Brain microvascular endothelial cell (primary cell): ENCODE measurements at places on chromosomes 3 and 15.

DNA sequence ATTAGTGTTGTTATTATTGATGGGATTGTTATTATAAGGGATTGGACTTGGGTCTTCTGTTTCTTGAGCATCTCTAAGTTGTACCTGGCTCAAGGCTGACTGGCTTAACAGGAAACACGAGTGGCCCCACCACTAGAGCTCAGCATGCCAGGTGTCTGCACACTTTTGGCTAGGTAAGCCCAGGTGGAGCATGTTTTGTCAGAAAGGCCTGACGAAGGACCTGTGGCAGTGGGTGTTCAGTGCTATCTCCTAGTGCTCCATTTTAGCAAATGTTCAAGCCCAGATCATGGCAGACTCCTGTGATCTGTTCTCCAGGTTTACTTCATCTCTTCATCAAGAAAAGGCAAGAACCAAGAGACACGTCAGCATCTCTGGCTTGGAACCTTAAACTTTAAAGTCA is 3.4 kb downstream of the MAP2K5 start:
- no peak for DNase-seq

GRCh38 chr15:98526094-98526493 is 122.2 kb upstream of the IGF1R start:
- no peak for DNase-seq

- no peak for DNase-seq
Observed at GRCh38 chr3:147404000-147404799, 2.1 kb downstream of the ZIC4 start.

DNA sequence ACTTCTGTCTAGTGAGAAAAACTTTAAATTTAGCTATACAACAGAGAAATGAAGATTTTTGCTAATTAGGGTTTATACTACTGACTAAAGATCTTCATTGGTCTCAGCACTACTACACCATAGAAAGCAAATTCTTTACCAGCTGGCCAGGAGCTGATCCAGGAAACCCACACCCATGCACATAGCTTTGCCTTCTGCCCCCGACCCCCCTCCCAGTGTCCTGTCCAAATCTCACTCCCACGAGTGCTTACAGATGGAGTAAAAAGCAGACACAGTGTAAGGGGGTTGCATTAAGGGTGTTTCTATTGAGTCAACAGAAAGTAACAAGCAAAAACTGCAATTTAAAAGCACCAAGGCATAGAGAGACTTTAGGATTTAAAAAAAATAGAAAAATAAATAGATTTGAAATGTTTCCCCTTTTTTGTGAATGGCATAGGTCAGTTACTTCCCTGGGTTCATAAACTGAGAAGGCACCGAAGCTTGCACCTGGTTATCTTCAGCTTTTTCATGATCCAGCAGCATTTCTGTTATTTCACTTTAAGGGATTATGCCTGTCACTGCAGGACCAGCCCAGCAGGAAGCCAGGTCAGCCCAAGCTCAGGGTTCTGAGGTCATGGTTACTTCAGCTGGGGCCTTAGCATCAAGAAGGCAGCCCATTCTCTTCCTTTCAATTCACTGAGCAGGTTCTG is 124.3 kb downstream of the CTNNB1 start:
- no peak for DNase-seq

DNA sequence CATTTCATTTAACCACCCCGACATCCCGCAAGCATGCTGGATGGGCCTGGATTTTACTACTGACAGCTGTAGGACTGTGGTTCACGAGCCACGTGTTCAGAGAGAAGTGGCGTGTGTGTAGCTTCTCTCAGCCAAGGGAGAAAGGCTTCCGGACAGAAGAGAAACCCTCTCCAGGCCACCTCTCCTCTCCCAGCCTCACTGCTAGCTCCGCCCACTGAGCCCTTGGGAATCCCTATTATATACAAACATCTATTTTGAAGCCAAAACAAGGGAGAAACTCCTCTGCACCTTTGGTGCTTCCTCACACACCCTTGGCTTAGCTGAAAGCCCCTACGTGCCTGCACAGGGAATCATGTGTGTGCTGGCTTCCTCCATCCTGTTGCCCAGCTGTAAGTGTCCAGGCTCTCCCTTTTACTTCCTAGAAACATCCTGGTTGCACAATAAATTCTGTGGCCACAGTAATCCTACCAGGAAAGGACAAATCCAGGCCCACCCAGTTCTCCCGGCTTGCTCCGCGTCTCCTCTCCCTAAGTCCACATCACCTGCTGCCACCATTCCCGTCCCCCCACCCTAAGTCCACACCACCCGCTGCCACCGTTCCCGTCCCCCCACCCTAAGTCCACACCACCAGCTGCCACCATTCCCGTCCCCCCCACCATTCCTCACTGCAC is 30.5 kb downstream of the PCSK6 start:
- no peak for DNase-seq

DNA sequence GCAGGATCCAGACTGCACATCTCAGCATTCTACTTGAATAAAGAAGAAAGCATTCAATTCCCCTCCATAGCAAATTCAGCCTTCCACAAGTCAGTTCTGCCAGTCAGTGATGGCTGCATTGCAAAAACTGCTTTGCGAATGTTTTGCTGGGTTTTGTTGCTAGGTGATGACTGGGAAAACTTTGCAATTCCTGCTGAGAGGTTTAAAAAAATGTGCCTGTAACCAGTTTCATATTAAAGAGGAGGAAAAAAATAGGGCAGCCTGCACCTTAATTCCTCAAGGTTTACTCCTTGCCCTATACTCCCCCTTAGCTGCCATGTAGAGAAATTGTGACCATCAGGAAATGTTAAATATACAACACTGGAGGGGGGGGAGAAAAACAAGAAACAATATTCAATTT is 225.6 kb upstream of the ATP11B start:
- DNase-seq: no peak

DNA sequence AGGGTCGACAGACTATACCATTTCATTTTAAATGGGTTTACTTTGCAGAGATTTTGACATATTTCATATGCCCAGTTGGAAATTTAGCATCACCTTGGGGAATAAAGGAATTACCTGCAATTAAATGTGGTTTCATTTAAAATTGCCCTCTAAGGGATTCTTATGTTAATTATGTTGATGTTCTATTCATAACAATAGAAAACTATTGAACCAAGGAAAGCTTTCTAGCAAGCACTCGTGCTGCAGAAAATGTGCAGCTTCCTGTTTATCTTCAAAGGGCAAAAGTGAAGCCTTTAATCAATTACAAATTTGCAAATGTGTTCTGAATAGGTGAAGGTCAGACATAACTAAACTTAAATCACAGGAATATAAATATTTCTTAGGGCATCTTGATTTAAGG is 352.1 kb downstream of the CHST2 start:
- DNase-seq: no peak

- DNase-seq: no peak
Observed at GRCh38 chr15:81282911-81283310, 41.0 kb downstream of the STARD5 start.

GRCh38 chr3:77605308-77605707 is 565.4 kb downstream of the ROBO2 start:
- DNase-seq: no peak

DNA sequence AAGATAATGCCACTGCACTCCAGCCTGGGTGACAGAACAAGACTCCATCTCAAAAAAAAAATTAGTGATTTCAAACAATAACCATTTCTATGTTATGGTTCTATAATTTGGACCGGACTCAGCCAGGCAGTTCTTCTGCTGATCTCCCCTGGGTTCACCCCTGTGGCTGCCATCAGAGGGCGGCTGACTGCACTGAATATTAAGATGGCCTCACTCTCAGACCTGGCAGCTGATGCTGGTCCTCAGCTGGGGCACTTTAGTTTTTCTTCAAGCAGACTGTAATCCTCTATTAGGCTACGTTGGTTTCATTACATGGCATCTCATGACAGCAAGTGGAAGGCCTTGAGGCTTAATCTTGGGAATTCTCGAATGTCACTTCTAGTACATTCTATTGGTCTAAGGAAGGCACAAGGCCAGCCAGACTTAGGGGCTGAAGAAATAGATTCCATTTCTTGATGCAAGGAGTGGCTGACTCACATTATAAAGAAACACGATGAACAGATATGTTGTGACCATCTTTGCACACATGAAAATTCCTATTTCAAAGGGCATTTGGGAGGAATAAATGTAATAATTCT is 12.8 kb downstream of the GALNT15 start:
- DNase-seq: no peak

- no peak for DNase-seq
Observed at GRCh38 chr3:95438274-95438673, 1375.4 kb downstream of the NSUN3 start.

DNA sequence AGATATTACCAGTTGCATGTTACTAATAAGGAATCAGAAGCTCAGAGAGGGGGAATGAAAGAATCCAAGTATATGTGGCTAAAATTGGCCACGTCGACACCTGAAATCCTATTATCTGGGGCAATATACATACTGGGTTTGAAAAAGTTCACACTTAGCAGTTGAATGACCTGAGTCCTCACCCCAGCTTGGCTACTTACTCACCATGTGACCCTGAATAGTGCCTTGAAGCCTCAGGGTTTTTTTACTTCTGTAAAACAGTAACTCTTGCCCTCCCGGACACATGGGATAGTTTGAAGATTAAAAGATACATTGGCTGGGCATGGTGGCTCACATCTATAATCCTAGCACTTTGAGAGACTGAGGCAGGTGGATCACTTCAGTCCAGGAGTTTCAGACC is 342.2 kb upstream of the TPRG1 start:
- DNase-seq: no peak

- no peak for DNase-seq
Observed at GRCh38 chr3:179376474-179376873, 29.0 kb downstream of the MFN1 start.

DNA sequence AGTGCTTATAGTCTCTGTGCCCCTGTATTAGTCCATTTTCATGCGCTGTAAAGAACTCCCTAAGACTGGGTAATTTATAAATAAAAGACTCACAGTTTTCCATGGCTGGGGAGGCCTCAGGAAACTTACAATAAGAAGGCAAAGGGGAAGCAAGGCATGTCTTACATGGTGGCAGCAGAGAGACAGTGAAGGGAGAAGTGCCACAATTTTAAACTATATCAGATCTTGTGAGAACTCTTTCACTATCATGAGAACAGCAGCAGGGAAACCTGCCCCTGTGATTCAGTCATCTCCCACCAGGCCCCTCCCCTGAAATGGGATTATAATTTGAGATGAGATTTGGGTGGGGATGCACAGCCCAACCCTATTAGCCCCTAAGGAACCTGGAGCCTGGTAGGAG is 243.2 kb downstream of the EDEM1 start:
- DNase-seq: no peak

GRCh38 chr3:50261505-50261904 is 7.4 kb upstream of the SEMA3B start:
- DNase-seq: no peak

DNA sequence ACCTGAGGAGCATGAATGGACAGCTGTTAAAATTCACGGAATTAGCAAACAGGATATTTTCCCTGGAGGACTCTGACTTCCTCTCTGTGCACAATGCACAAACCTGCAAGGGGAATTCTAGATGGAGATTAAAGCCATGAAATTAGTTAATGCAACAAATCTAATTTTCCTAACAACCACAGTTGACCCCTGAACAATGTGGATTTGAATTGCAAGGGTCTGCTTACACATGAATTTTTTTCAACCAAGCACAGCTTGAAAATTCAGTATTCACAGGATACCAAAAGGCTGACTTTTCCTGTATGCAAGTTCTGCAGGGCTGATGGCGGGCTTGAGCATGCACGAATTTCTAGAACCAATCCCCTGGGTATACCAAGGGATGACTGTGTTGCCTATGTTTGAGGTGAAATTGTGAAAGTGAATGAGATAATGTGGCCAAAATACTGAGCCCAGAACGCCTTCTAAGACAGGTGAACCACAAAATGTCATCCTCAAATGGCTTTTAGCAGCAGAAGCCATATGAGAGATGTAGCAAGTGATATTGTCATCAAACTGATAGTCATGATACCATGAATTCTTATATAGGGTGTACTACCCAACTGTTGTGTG is 52.5 kb downstream of the COL8A1 start:
- no peak for DNase-seq

DNA sequence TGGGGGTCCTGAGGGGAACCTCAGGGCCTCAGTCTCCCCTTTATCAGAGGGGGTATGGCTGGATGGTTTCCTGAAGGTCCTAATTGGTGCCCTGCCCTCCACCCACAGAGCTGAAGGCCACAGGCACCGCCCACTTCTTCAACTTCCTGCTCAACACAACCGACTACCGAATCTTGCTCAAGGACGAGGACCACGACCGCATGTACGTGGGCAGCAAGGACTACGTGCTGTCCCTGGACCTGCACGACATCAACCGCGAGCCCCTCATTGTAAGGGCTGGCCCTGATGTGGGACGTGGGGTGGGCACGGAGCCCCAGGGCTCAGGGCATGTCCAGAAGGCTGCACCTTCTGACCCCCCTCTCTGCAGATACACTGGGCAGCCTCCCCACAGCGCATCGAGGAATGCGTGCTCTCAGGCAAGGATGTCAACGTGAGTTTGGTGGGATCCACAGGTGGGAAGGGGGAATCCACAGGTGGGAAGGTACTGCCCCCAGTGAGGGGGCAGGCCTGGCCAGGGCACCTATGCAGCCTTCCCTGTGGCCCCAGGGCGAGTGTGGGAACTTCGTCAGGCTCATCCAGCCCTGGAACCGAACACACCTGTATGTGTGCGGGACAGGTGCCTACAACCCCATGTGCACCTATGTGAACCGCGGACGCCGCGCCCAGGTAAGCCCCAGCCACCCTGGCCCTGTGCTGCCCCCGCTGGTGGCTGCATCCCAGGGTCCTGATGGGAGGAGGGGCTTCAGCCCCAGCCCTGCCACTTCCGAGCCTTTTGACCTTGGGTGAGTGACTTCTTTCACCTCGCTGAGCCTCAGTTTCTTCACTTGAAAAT is 17.5 kb upstream of the GNAT1 start:
- no peak for DNase-seq

GRCh38 chr3:139473155-139473771 is 3.1 kb downstream of the RBP2 start:
- DNase-seq: no peak

- no peak for DNase-seq
Observed at GRCh38 chr3:194176274-194176991, 40.5 kb downstream of the HES1 start.

DNA sequence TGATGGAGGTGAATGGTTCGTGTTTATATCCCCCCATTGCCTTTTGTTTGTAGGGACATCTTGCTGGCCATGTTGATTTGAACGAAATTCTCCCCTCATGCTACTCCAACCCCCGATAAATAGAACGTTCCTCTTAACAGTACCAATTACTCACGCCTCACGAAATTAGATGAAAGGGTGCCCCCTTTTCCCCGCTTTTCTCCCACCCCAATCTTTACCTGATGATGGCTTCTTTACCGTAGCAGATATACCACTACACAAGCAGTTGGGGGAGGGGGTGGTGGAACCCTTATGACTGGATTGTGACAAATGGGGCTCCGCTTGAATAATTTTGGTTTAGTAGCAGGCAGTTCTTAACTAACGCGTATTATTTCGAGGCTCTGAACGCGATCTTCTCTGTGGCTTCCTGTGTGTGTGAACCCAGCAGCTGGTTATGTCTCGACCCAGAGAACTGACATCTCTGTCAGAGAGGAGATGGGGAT is 1.1 kb downstream of the PIAS1 start:
- DNase-seq: peak; percentile 51

- peak; percentile 48 for DNase-seq
Observed at GRCh38 chr3:157460253-157460652, 23.6 kb downstream of the PTX3 start.

GRCh38 chr3:44772099-44772442 is 10.5 kb downstream of the KIF15 start:
- DNase-seq: no peak
